ENCODE measurements at places on chromosomes 7 and 10. TPM values are rescaled to one million over a fixed set of nuclear protein-coding genes. Genes with fewer than 3 reads are reported as not detected.

Gene CACNB2
- 1.2 TPM for total RNA-seq

Gene HGF
- 80.7 TPM for total RNA-seq

Gene SPDYE5
- not detected for total RNA-seq

Gene CTAGE6
- 0.66 TPM for total RNA-seq

Gene KIAA1549
- total RNA-seq = 0.99 TPM

Gene CRTAC1
- total RNA-seq = not detected

Gene AOAH
- not detected for total RNA-seq

Gene MYO1G
- total RNA-seq = under 0.01 TPM

Gene SPOCK2
- total RNA-seq = 0.83 TPM

Gene MICU1
- 91.8 TPM for total RNA-seq

Gene ASCC1
- 44.8 TPM for total RNA-seq

Gene CEP41
- total RNA-seq = 16.4 TPM

Gene SORBS1
- total RNA-seq = 0.17 TPM

Gene GRB10
- total RNA-seq = 45.5 TPM

Gene PRSS2
- total RNA-seq = not detected

Gene KLLN
- total RNA-seq = 1.2 TPM
